Neural progenitor cell (in vitro differentiated cells): ENCODE measurements at places on chromosomes 6 and 20. TPM values are rescaled to one million over a fixed set of nuclear protein-coding genes. Genes with fewer than 3 reads are reported as not detected.

GRCh38 chr6:54981647-54982046 lies 135.1 kb downstream of the FAM83B start:
- no peaks in the 10 kb centered on the region for H3K4me1 ChIP-seq
- no peaks in the 10 kb centered on the region for H3K27me3 ChIP-seq
- no peaks in the 10 kb centered on the region for H3K36me3 ChIP-seq
- no peak overlapping the region for H3K27ac ChIP-seq

DNA sequence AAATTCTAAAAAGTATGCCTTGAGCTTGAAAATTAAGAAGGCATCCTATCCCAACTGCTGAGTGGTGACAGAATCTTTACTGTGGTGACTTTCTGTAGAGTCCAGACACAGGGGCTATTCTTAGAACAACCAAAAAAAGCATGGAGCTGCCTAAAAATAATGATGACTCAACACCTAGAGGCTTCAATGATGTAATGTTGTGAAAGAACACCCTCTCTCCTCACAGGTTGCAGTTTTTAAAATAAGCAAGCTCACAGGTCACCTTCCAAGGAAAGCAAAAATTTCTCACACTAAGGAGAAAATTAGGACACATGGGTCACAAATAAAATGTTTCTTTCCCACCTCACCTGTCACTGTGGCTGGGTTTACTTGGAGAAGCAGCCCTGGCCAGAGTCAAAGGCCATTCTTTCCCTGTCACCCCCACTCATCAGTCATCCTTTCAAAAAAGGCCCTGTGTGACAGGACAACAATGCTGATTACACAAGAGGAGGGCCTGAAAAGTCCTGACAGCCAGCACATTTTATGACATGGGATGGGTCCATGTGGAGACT lies 53.5 kb downstream of the RCAN2 start:
- H3K36me3 ChIP-seq, result no peaks in the 10 kb centered on the region
- DNase-seq, result no peak
- H3K4me1 ChIP-seq, result no peaks in the 10 kb centered on the region
- H3K27me3 ChIP-seq, result no peaks in the 10 kb centered on the region
- H3K4me3 ChIP-seq, result no peak overlapping the region
- H3K27ac ChIP-seq, result no peak overlapping the region

- H3K4me3 ChIP-seq, result no peak overlapping the region
- no peaks in the 10 kb centered on the region for H3K4me1 ChIP-seq
- H3K27me3 ChIP-seq, result peaks cover 9% of the 10 kb centered on the region
These were observed 2.3 kb upstream of the HELZ2 start for GRCh38 chr20:63576311-63576710.

DNA sequence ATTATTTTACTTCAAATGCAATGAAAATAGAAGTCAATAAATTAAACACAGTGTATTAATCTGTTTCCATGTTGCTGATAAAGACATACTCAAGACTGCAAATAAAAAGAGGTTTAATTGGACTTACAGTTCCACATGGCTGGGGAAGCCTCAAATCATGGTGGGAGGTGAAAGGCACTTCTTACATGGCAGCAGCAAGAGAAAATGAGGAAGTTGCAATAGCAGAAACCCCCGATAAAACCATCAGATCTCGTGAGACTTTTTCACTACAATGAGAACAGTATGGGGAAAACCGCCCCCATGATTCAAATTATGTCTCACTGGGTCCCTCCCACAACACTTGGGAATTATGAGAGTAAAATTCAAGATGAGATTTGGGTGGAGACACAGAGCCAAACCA lies 82.2 kb downstream of the GPR63 start:
- H3K27ac ChIP-seq, result no peak overlapping the region
- no peaks in the 10 kb centered on the region for H3K27me3 ChIP-seq
- no peak for DNase-seq
- no peak overlapping the region for H3K4me3 ChIP-seq
- H3K4me1 ChIP-seq, result no peaks in the 10 kb centered on the region

GRCh38 chr6:20572288-20572687 lies 38.0 kb downstream of the CDKAL1 start:
- H3K4me1 ChIP-seq, result no peaks in the 10 kb centered on the region
- no peak overlapping the region for H3K4me3 ChIP-seq
- no peaks in the 10 kb centered on the region for H3K27me3 ChIP-seq
- H3K36me3 ChIP-seq, result no peaks in the 10 kb centered on the region
- H3K27ac ChIP-seq, result no peak overlapping the region

- no peaks in the 10 kb centered on the region for H3K36me3 ChIP-seq
- H3K27ac ChIP-seq, result no peak overlapping the region
- no peak for DNase-seq
- H3K27me3 ChIP-seq, result no peaks in the 10 kb centered on the region
- no peaks in the 10 kb centered on the region for H3K4me1 ChIP-seq
These were observed 18.5 kb upstream of the WFDC10A start for GRCh38 chr20:45611054-45611453.

The TCP11 gene
- 0.25 TPM in 1 of 2 replicates, not detected in the other for total RNA-seq
